Breast epithelium (tissue), 4 donors: ENCODE measurements at places on chromosomes 7 and 10. TPM values are rescaled to one million over a fixed set of nuclear protein-coding genes. Genes with fewer than 3 reads are reported as not detected.

Gene ADAP1
- total RNA-seq = 7.5 TPM

Gene SCRN1
- 31.5 TPM for total RNA-seq

Gene CRHR2
- total RNA-seq = 0.16 TPM

Gene FGF8
- not detected for total RNA-seq

Gene HKDC1
- not detected for total RNA-seq

Gene HTRA1
- total RNA-seq = 116 TPM

Gene PTPN20
- 0.64 TPM for total RNA-seq

Gene KLLN
- 0.44 TPM for total RNA-seq

Gene H2BK1
- not detected for total RNA-seq

Gene AKR1C2
- total RNA-seq = 25.9 TPM

Gene OR6V1
- total RNA-seq = not detected

Gene DGKI
- total RNA-seq = 4.1 TPM

Gene EN2
- 0.33 TPM for total RNA-seq

Gene CALHM1
- total RNA-seq = not detected

Gene OR2A42
- total RNA-seq = 0.15 TPM

Gene COBL
- 16.1 TPM for total RNA-seq

Gene PKD2L1
- not detected for total RNA-seq

Gene ENKUR
- total RNA-seq = not detected

Gene CALML3
- total RNA-seq = not detected

Gene ACHE
- 0.64 TPM for total RNA-seq

DNA sequence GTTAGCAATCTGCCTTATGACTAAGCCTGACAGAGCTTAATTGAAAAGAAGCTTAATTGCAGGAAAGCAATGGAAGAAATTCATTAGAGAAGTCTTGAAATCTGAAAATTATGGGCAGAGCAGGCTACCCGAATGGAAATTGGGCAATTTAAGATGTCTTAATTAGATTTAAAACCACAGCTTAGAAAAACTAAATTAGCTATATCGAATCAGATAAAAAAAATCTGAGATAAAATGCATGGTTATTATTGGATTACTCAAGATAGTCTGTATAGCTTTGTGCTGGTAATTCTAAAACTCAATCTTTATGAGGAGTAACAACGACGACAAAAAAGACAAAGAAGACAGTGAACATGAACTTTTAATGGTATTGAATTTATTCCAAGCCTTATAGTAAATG is 248.1 kb upstream of the LRRN3 start:
- no peak for DNase-seq

DNA sequence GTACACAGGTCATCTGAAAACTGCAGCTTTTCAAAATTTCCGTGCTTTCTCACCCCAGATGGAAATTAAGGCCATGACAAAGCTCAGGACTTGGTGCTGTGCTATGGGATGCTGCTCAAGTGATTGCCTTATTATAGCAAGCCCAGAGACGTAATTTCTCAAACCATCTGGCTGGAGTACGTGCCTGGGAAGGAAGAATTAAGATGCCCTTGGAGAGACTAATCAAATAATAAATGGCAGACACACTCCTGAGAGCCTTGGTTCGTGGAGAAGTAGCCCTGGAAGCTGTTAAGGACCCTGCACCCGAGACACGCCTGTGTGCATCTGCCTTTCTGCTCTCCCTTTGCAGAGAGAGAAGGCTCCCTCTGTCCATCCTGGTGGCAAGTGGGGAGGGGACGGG is 38.3 kb upstream of the PRLHR start:
- DNase-seq = no peak

DNA sequence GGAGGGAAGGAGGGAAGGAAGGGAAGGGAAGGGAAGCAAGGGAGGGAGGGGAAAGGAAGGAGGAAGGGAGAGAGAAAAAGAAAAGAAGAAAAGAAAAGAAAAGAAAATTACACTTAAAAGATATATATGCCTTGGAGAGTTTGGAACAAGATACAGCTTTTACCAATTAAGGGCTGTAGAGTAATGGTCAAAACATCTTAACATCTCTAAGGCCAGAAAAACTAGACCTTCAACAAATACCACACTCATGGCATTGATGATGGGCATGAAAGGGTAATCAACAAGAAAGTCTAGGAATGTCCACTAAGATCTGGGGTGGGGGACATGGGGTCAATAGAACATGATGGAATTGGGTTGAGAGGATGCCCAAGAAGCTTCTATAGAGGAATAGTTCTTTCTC is 74.5 kb downstream of the CREB3L2 start:
- DNase-seq = no peak

DNA sequence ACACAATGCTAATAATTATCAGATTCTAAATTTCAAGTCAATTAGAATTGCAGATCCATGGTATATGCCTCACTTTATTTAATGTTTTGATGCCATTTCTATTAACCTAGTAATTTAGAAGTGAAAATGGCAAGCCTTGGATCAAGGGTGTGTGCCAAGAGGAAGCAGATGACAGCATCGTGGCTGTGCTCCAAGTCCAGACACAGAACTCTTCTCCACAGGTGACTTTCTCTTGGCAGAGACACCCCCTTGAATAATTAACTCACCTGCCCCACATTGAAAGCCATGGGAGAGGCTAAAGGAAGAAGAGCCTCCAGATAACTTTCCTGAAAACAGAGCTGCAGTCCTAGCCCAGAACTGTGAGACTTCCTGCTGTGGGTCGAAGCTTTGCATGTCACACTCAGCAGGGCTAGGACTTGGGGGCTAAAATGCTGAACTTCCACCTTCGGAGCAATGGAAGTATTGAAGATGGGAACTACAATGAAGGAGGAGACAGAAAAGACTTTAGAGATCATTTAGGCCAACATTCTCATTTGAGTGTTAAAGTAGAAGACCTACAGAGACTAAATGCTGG is 996 bp upstream of the C10orf90 start:
- no peak for DNase-seq

DNA sequence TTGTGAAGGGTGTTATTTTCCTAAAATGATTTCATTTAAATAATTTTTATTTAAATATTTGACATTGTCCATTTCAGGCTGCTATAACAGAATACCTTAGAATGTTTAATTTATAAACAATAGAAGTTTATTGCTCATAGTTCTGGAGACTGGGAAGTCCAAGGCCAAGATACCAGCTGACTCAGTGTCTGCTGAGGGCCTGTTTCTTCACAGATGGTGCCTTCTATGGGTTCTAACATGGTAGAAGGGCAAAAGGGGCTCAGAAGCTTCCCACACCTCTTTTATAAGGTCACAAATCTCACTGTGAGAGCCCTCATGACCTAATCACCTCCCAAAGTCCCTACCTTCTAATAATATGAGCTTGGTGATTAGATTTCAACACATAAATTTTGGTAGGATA is 50.7 kb downstream of the MTURN start:
- DNase-seq = no peak

- no peak for DNase-seq
These were observed 41.0 kb upstream of the ZMIZ2 start for GRCh38 chr7:44707558-44708230.

- peak; percentile 68 for DNase-seq
These were observed 157.2 kb upstream of the ZNF92 start for GRCh38 chr7:65216469-65216868.

- DNase-seq = no peak
These were observed 15.5 kb upstream of the SLC18A3 start for GRCh38 chr10:49594594-49594993.

DNA sequence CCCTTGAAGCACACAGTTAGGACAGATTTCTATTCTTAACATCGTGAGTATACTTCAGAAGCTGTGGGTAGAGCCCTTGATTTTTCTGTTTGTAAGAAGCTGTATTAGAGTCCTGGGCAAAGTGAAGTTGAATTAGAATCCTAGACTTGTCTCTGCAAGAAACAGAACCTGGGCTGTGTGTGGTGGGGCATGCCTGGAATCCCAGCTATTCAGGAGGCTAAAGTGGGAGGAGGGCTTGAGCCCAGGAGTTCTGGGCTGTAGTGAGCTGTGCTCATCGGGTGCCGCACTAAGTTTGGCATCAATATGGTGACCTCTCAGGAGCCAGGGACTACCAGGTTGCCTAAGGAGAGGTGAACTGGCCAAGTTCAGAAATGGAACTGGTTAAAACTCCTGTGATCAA is 183.4 kb downstream of the GNAI1 start:
- no peak for DNase-seq

- DNase-seq = no peak
These were observed 258.8 kb downstream of the THSD7A start for GRCh38 chr7:11573128-11573750.

- DNase-seq = peak; percentile 89
These were observed 162.6 kb upstream of the AKR1E2 start for GRCh38 chr10:4663162-4663992.

DNA sequence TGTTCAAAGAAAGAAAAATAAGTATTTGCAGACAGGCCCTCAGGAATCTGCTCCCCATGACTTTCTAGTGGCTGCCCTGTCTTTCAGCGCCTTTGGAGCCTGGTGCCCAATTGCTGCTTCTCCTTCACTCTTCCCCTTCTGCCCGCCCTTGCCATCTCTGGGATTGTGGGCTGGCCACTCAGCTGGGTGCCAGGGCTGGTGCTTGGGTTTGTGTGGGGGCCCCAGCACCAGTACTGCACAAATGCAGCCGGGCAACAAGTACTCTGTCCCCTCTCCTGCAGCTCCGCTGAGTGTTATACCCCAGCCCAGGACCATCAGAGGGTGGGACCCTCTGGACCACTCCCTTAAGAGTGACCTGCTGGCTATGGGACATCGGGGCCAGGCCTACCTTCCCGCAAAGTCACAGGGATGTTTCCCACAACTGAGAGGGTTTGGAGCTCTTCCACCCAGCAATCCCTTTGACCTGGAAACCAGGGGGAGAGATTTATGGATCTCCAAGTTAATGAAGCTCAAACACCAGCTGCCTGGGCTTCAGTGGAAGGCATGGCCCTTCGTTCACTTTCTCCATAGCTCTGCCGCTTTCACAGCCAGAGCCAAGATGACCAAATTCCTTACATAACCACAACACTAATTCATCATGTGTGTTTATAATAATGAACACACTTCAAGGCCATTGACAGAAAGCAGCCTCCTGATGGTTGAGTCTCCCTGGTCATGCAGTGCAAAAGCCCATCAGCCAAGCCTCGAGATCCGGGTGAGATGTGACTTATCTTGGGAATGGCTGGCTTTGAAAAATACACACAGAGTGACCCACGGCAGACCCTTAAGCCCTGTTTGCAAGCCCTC is 313.9 kb upstream of the ZNF32 start:
- DNase-seq = no peak

- DNase-seq = no peak
These were observed 372.5 kb downstream of the SDK1 start for GRCh38 chr7:3673524-3673923.

- no peak for DNase-seq
These were observed 15.4 kb downstream of the FGF8 start for GRCh38 chr10:101760510-101760909.

- DNase-seq = no peak
These were observed 78.7 kb downstream of the CXCL12 start for GRCh38 chr10:44306147-44306710.

- DNase-seq = no peak
These were observed 703.5 kb upstream of the SEMA3D start for GRCh38 chr7:85890244-85890811.

DNA sequence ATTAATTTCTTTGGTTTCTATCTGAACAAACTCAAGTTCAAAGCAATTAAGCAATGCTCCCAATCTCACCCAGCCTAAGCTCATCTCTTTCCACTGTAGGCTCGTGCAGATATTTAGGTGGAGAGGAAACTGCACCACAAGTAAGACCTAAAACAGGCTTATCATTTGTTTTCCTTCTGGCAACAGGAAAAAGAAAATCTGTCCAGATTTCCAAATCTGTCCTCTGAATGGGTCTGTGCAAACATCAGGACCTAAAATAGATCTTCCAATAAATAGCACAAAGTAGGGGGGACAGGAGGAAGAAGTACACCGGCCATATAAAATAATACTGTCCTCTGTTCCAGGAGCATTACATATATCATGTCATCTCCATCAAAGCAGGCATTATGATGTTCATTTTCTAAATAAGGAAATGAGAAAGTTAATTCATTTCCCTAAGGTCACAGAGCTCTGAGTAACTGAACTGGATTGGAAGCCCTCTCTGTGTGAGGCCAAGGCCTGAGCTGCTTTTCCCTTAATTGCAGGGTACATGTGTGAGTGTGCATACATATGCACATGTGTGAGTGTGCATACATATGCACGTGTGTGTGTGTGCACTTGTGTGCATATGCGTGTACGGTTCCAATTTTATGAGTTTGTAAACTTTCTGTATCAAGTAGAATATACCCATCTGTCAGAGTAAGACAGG is 92.8 kb upstream of the PARD3 start:
- no peak for DNase-seq

- DNase-seq = no peak
These were observed 637.4 kb downstream of the REEP3 start for GRCh38 chr10:64158551-64158950.

- DNase-seq = no peak
These were observed 115.3 kb downstream of the PIP4K2A start for GRCh38 chr10:22599048-22599561.

GRCh38 chr7:27889800-27890199 is 149.8 kb downstream of the TAX1BP1 start:
- DNase-seq = no peak

GRCh38 chr10:104040382-104040781 is 45.3 kb downstream of the COL17A1 start:
- DNase-seq = no peak

DNA sequence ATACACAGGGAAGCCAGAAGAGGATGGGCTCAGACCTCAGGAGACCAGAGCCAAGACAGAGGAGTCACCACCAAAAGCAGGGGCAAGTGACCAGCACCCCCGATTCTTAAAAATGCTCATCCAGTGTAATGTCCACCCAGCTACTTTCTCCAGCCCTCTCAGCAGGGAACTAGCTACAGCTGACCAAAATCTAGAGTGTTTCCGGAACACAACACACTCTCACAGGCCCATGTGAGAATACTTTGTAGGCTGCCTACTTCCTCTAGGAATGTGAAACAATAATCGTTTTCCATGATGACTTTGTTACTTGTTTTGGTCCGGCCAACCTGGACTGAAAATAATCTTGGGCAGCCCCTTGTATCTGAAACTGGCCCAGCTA is 14.5 kb downstream of the PSAP start:
- DNase-seq = no peak

GRCh38 chr10:96984541-96985131 is 152.5 kb downstream of the LCOR start:
- no peak for DNase-seq

- DNase-seq = no peak
These were observed 84.9 kb downstream of the RPS24 start for GRCh38 chr10:78118591-78118990.

DNA sequence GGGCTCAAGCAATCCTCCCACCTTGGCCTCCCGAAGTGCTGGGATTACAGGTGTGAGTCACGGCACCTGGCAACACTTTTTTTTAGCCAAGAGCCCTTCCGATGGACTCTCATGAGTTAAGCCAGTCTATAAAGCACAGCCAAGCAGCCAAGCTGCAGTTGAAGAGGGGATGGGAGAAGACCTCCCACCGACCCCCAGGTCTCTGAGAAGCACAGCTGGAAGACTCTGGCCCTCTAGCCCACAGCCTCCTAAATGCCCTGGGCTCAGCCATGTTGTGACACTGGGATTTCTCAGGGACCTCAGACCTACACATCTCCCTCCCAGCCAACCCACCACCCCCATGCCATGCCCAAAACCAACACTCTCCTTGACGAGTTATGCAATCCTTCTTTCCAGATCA is 31.1 kb downstream of the CALML3 start:
- no peak for DNase-seq

GRCh38 chr7:28853150-28853549 is 105.0 kb downstream of the TRIL start:
- no peak for DNase-seq
